Panc1 (cell line): ENCODE measurements at places on chromosomes 1 and 21.

DNA sequence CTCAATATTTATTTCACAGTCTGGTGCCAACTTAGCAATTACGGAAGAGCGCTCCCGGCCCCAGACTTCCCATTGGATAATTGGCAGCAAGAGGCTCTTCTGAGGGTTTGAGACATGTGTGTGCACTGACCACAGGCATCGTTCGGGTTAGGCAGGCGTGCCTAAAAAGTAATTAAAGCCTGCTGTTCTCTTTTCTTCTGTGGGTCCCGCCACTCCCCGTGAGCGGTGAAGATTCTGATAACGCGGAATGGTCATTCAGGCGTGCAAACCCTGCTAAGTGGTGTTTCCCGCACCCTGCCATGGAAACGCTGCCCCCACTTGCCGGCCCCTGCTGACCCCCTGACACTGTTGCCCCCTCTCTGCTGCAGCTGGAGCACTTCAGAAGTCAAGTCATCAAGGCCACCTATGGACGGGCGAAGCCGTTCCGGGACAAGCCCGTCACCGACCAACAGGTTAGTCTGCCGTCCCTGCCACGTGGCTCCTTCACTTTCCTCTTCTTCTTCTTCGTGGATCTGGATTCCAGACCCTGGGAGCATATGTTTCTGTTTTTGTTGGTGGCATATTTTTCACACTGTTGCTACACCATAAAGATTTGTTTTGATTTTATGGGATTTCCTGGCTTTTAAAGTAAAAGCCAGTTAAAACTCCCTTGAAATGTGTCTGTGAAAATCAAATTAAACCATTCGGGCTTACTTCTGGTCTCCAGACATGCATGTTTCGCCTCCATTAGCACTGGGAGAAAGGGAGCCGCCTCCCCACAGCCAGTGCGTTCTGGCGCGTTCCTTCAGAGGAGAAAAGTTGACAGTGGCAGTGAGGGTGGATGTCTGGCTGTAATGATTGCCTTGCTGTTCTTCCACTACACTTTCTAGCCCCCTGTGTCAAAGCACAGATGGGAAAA is 79.9 kb downstream of the FHAD1 start:
- DNase-seq = no peak

- DNase-seq = no peak
These were observed 130.7 kb downstream of the SLC30A10 start for GRCh38 chr1:219797683-219798082.

GRCh38 chr1:177137814-177138213 is 26.7 kb downstream of the ASTN1 start:
- DNase-seq = no peak

GRCh38 chr1:198711837-198712236 is 73.0 kb downstream of the PTPRC start:
- DNase-seq = no peak

GRCh38 chr1:171666114-171666769 is 13.8 kb upstream of the MYOC start:
- no peak for DNase-seq

GRCh38 chr1:228393268-228393701 is 13.3 kb downstream of the TRIM11 start:
- DNase-seq = no peak

- no peak for DNase-seq
These were observed 213.9 kb downstream of the SEC16B start for GRCh38 chr1:177755851-177756560.

GRCh38 chr1:3261007-3261968 is 192.3 kb downstream of the PRDM16 start:
- no peak for DNase-seq

- DNase-seq = no peak
These were observed 10.5 kb upstream of the H3-3A start for GRCh38 chr1:226052061-226052460.

DNA sequence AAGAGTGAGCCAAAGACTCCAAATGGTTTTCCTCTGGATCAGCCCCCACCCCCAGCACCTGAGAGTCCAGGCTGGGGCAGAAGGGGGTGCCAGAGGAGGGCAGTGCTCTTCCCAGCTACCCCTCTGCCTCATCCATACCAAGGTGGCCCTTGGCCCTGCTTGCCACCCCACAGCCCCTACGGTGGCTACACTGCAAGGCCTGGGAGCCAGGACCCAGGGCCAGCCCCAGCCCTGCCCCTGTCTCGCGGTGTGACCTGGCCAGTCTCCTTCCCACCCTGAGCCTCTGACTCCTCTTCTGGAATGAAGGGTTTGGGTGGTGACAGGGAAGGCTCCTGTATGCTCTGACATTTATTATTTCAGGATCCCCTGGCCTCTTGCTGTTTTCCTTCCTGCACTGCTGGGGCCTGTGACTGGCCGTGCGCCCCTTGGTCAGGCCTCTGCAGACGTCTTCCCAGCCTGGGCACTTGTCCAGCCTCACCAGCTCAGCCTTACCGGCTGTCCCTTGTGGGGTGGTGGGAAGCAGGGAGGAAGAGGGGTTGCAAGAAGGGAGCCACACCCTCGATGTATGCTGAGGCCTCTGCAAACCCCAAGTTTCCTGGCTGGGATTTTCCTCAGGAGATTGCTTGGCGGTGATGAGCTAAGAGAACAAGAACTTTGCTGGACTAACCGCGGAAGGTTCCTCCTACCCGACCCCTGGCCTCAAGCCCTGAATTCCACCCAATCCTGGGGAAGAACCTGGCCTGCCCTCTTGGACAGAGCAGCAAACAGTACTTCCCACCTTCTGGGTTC is 13.5 kb downstream of the ASAP3 start:
- no peak for DNase-seq

DNA sequence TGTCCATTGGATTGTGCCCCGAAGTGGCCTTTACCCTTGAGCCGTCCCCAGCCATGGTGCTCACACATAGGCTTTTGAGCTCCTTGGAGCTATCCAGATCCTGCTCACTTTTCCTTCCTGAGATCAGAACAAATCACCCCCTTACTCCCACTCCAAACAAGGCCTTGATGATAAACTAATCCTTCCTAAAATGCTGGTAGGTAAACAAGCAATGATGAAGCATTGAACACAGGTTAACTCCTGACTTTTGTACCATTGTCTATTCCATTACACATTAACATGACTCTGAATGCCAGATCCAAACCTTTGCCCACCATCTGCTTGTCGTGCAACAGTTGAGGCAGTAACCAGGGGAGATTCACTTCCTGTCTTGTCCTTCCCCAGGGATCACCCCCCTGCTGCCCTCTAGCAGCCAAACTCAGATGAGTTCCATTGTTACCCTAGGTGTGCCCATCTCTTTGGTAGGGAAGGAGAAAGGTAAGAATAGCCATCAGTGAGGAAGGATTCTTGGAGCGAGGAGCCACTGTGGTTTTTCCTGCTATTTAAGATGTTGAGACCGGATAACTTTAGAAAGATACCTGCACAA is 79.5 kb upstream of the DNAJC6 start:
- no peak for DNase-seq

- no peak for DNase-seq
These were observed 43.4 kb downstream of the VWA5B1 start for GRCh38 chr1:20334103-20334502.

DNA sequence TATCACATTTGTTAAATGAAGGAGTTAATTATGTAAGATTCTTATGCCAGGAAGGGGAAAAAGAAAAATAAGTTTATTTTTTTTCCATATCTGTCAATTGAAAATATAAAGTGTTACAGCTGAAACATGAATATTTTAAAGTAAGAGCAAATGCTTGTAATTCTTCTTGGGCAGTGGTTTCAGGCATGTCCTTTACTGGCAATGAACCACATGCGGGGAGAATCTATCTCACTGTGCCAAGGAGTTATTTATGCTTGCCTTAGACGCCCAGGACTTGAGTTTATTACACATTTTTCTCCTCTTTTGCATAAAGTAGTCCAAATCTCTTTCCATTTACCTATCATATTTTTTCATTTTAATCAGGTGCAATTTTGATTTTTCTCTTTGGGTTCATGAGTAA is 207.8 kb upstream of the NRIP1 start:
- DNase-seq = no peak

DNA sequence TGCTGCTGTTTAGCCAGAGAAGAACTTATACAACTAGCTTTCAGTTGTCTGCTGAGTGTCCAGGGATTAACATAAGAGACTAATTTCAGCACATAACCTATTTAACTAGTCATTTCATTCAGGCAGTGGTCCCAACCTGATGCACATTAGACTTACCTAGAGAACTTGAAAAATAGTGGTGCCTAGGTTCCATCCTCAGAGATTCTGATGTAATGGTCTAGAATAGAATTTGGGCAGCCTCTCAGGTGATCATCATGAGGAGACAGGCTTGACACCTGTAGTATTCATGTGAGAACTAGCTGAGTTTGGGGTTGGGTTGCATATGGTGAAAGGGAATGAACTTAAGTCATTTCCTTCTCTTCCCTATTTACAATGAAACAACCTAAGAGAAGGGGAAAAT is 24.8 kb downstream of the CNST start:
- DNase-seq = no peak

- peak; percentile 22 for DNase-seq
These were observed 119.7 kb downstream of the HHAT start for GRCh38 chr1:210448297-210448892.

DNA sequence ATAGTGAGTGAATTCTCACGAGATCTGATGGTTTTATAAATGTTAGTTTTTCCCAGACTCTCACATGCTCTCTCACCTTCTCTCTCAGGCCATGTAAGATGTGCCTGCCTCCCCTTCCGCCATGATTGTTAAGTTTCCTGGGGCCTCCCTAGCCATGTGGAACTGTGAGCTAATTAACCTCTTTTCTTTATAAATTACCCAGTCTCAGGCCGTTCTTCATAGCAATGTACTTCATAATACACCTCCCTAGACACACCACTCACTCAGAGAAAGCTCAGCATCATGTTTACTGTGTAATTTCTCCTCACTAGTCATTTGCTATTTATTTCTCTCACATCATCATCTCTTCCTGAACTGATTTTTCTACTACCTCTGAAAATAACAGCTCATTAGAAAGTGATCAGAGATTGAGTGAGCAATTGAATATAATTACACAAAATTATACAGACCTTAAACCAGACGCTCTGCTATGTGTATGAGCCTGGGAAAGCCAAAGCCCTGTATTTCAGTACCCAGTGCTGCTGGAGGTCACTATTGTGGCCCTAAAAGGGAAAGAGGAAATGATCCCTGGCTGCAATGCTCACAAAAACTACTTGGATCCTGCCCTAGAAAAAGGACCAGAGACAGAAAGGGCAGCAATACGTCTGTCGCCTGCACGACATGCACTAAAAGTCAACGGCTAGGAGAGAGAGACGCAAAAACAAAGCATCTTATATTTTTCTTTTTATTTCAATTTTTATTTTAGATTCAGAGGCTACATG is 284.5 kb downstream of the DSCAM start:
- DNase-seq = no peak

GRCh38 chr1:248824701-248825100 is 1.0 kb downstream of the SH3BP5L start:
- no peak for DNase-seq

GRCh38 chr21:39660191-39660980 is 47.6 kb downstream of the B3GALT5 start:
- no peak for DNase-seq

DNA sequence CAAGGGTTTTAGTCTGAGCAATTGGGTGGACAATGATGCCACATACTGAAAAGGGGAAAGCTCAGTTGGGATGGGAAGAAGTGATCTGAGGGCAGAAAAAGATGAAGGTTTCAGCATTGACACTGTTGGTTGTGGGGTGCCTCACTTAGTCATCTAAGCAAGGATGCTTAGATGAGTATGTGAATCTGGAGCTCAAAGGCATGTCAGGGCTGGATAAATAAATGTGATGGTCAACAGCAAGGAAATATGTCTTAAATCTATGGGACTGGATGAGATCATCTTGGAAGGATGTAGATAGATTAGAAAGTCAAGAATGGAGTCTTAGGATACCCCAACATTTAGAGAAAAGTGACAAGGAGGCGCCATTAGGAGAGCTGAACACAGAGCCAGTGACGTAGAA is 114.6 kb downstream of the ZBTB18 start:
- DNase-seq = no peak

DNA sequence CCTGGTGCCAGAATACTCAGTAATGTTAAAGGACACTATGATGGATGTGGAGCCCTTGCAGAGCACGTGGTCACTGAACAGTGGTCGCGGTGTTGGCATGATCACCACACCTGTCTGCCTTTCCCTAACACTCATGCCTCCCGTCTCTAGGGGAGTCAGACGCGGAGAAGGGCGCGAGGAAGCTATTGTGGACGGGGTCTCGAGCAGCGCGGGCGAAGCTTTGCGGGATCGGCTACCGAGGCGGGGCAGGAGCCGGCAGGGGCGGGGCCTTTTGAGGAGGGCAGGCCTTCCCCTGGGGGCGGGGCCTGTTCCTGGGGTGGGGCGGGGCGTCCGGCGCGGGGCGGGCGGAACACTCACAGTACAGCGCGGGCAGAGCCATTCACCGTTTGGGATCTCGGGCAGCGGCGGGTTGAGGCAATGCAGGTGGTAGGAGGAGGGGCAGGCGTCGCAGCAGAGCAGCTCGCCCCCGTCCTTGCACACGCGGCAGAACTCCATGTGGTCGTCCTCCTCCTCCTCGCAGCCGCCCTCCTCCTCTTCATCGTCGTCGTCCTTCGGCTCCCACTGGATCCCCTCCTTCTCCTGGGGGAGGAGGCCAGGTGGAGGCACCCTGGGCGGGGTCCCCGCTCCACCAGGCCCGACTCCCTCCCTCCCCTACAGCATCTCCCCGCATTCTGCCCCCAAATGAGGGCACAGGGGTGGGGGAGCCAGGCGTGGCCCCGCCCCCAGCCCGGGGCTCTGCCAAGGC is 31.5 kb downstream of the CHD5 start:
- no peak for DNase-seq

- no peak for DNase-seq
These were observed 159.9 kb upstream of the NR5A2 start for GRCh38 chr1:199867601-199868000.

DNA sequence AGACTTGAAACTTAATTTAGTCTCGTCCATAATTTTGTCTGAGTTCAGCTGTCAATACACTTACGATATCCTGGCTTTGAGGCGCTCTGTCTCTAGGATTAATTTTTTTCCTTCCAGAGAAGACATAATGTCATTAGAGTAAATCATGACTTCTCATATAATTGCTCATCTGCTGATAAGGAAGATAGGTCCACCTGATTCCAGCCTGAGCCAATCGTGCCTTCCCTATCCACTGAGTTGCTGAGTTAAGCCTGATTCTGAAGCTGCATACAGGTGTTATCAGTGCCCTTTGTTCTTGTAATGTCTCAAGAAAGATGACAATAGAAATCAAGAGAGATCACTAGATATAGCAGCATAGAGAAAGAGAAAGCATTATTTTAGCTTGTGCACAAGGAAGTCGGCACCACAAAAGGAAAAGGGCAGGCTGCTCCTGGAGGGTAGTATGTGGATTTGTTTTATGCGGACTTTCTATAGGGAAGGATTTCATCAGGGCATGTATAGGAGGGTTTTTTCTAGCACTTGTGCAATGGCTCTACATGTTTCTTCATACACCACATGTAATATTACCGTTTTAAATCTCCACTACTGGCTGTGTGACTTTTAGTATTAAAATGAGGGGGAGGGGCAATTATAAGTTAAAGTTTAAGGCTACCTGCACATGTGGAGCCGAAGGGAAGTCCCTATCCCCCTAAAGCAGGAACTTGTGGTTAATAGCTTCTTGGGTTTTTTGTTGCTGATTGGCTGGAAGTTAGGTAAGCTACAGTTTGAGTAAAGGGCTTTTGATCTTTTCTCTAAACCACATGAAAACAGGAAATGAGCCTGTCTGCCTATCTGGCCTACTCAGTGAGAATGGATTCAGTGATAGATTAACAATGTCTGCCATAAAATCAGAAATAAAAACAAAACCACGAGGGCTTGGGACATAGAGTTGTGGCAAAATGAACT is 133.4 kb downstream of the PLPPR5 start:
- no peak for DNase-seq

- DNase-seq = no peak
These were observed 72.7 kb upstream of the DPH5 start for GRCh38 chr1:101098327-101098726.

GRCh38 chr1:35866991-35867390 is 16.0 kb upstream of the AGO1 start:
- no peak for DNase-seq
